Stimulated activated naive CD8-positive, alpha-beta T cell treated with anti-CD3 and anti-CD28 coated beads, Interleukin-15, Interleukin-2, amounts not matched to agents 100 U/mL and 50 U/mL, for 24 hours (primary cell): ENCODE measurements at places on chromosomes 16 and 17.

DNA sequence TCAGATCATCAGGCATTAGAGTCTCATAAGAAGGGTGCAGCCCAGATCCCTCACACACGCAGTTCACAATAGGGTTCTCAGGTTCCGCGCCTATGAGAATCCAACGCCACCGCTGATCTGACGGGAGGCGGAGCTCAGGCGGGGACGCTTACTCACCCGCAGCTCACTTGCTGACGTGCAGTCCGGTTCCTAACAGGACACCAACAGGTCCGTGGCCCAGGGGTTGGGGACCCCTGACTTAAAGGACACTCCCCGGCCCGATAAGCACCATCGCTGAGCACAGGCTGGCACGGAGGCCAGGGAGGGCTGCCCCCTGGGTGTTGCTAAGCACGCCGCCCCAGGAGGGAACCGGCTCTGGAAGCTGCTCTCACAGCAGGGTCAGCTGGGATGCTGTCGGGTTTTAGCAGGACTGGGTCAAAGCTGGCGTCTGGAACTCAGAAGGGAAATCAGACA, 30.1 kb upstream of the BAHCC1 start:
- DNase-seq = no peak

DNA sequence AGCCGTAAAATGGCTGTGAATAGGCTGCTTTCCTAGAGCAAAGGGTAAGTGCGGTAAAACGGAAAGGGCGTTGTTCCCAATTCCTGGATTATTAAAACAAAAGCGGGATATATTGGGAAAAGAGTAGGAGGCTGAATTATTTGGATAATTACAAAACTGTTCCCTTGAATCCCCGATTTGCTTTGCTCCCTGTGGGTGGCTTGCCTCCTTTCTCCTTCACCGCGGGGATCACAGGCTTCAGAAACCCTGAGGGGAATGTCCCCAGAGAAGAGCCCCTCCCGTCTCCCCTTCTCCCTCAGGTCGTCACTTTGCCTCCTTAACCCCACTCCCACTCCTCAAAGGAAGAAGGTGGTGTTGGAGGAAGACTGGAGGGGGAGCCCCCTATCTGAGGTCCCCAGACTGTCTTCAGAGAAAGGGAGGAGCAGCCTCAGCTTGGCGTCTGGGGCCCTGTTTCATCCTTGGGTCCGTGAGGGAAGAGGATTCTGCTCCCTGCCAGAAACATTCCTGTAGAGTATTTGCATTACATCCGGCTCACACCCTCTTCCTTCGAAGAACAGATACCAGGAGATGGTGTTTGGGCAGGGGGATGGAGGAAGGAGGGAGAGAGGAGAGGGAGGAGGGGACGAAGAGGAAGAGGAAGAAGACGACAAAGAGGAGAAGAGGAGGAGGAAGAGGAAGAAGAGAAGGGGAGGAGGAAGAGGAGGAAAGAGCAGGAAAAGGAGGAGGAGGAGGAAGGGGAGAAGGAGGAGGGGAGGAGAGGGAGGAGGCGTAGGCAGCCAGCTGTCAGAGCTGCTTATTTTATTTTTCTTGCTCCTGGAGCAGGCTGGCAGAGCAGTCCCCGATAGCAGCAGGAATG, 31.8 kb downstream of the MRM1 start:
- no peak for DNase-seq

GRCh38 chr16:69110406-69110805, 5.0 kb downstream of the HAS3 start:
- DNase-seq = no peak

- no peak for DNase-seq
Observed at GRCh38 chr17:41972571-41973407, 6.2 kb downstream of the CNP start.

DNA sequence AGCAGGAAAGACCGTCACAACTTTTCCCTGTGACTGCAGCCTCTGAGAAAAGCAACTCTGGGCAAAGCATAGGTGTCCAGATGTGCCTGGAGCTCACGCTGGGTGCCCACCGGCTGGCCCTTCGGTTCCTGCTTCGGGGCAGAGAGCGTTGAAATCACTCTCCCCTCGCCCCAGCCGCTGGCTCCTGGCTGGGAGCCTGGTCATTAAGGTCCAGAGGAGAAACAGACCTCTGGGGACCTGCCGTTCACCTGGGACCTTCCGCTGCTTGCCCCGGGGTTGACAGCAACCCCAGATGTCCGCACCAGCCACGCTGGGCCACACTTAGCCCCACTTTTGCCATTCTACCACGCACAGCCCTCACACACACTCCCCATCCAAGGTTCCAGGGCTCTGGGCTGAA, 13.1 kb downstream of the MRM3 start:
- DNase-seq = no peak

- DNase-seq = no peak
Observed at GRCh38 chr17:74259667-74260524, 14.1 kb upstream of the DNAI2 start.

- DNase-seq = no peak
Observed at GRCh38 chr16:12300490-12300889, 324.0 kb downstream of the SNX29 start.

DNA sequence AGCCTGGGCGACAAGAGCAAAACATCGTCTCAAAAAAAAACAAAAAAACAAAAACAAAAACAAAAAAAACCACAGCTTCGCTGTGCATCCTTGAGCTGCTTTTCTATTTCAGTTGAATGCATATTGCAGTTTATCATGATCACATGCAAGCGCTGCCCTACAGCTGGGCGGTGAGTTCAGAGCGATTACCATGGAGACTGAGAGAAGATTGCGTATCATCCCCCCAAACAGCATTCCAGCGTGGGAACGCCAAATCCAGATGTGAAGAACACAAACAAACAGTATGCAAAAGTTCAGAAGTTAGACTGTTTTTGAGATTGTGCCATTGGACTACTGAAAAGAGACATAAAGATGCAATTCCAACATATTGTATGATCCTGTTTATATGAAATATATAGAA, 15.1 kb upstream of the SLC52A1 start:
- DNase-seq = no peak

DNA sequence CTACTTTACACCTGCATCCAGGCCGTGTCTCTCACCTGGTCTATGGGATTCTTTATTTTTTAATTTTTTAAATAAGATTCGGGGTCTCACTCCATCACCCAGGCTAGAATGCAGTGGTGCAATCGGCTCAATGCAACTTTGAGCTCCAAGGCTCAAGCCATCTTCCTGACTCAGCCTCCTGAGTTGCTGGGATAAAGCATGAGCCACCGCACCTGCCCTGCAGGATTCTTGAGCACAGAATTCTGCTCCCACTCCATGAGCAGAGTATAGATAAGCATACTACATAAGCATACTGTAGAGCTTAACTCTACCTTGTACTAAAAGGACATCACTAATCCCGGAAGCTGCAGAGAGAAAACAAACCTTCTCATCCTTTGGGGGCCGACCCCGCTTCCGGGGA, 15.5 kb downstream of the GLYR1 start:
- DNase-seq = no peak

DNA sequence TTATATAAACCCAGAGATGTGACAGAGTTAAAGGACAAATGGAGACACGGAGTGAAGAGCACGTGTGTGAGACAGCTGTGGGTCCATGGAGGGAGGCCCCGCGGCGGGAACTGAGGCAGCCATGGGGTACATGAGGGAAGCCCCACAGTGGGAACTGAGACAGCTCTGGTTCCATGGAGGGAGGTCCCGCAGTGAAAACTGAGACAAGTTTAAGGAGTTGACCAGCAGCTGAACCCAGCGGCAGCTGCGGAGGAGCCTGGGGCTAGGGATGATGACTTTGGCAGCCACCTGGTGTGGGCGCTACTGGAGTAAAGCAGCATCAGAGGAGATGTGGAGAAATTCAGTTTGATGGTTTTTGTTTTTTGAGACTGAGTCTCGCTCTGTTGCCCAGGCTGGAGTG, 185.1 kb downstream of the RPTOR start:
- DNase-seq = no peak

GRCh38 chr16:57021757-57022156, 32.4 kb downstream of the NLRC5 start:
- no peak for DNase-seq

DNA sequence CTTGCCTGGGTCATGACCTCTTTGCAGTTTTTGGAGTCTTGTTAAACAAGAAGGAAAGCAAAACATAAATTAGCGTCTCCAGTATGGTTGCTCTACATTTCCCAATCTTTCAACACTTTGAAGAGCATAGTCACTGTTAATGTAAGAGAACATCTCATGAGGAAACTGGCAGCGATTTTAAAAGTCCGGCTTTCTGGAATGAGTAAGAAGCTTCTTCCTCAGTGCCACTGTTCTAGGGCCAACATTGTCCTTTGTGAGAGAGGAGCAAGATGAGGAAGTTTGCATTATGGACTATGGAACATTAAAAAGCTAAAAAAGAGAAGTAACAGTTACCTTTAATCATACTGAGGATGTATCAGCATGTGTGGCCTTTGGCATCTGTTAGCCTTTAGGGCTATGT, 73.1 kb downstream of the WNT3 start:
- DNase-seq = no peak

DNA sequence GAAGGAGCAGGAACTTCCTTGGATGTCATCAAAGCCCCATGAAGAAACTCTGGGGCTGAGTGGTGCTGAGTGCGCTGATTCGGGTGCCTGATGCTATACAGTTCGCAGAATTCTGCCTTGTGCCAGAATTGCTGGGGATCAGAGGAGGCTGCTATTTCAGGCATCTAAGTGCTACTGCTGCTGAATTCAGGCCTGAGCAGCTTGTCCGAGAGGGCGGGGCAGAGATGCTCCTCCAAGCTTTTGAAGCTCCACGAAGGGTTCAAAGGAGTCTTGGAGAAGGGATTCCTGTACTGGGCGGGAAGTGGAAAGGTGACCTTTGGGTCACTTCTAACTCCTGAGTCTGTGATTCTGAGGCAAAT, 227.8 kb downstream of the CCDC182 start:
- no peak for DNase-seq

GRCh38 chr17:50534979-50535326, 2.4 kb downstream of the EPN3 start:
- no peak for DNase-seq

DNA sequence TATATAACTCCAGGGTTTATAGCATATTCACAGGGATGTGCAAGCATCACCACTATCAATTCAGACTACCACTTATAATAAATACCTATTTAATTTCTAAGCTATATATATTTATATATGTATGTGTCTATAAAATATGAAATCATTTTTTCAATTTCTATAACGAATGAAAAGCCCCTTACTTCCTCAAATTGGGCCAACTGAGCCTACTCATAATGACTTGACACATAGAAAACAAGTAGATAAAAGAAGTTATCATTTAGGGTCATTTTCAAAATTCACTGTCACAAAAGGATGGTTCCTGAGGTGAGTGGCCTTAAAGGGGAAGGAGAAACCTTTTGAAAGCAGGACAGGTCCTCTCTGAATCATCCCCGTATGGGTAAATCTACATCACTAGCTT, 114.1 kb downstream of the ADCY9 start:
- no peak for DNase-seq

DNA sequence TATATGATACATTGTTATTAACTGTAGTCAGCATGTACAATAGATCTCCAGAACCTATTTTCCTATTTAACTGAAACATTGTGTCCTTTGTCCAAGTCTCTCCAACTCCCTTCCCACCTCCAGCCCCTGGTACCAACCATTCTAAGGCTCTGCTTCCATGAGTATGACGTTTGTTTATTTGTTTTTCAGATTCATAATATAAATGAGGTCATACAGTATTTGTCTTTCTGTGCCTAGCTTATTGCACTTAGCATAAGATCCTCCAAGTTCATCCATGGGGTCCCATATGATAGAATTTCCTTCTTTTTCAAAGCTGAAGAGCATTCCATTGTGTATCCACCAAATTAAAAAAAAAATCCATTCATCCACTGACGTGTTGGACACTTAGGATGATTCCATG, 39.4 kb downstream of the OTOA start:
- no peak for DNase-seq

- DNase-seq = peak; percentile 92
Observed at GRCh38 chr17:63774141-63774968, at the start of gene DDX42. Gene DDX42, plus strand, starts transcription at chr17:63774170. Its CDS starts 12,880 bp downstream, at chr17:63787050.
